ENCODE measurements at places on chromosomes 11 and 22.

DNA sequence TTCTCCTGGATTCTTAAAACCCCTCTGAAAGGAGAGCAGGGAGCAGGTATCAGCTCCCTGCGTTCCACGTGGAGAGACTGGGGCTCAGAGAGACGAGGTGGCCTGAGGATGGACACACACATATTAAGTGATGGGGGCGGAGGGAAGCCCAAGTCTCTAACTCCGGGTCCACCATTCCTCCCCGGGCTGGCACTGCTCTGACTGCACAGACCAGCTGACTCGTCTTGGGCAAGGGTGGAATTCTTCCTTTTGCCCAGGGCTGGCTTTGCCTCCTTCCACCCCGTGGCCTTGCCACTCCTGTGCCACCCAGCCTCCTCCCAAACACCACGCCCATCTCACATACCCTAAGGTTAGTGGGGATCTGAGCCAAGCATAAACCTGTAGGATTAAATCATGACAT is 65.0 kb downstream of the BUD13 start:
- no peak overlapping the region for H3K27ac ChIP-seq
- no peaks in the 10 kb centered on the region for H3K27me3 ChIP-seq
- H3K4me1 ChIP-seq: peaks cover 5% of the 10 kb centered on the region
- no peaks in the 10 kb centered on the region for H3K36me3 ChIP-seq

- H3K36me3 ChIP-seq: no peaks in the 10 kb centered on the region
Observed at GRCh38 chr11:123509737-123510578, 79.9 kb downstream of the GRAMD1B start.

DNA sequence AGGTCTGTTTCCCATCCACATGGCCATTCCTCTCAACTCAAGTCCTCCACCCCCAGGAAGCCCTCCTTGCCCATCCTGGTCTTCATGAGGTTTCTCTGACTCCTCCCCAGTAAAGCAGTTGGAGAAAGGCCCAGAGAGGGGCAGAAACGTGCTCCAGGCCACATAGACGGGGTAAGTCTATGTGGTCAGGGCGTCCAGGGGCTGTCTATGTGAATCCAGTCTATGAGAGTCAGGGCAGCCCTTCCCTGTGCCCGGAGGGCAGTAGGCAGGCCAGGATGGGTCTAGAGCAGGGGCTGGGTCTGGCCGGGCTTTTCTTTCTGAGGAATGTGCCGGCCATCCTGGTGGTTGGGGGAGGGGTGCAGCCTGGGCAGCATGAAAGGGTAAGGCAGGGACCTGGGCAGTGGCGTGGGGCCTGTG is 11.7 kb downstream of the GUCD1 start:
- H3K27ac ChIP-seq: no peak overlapping the region
- no peaks in the 10 kb centered on the region for H3K27me3 ChIP-seq
- H3K36me3 ChIP-seq: peaks cover 62% of the 10 kb centered on the region
- no peaks in the 10 kb centered on the region for H3K4me1 ChIP-seq
- no peak for DNase-seq
- no peak overlapping the region for H3K4me3 ChIP-seq

DNA sequence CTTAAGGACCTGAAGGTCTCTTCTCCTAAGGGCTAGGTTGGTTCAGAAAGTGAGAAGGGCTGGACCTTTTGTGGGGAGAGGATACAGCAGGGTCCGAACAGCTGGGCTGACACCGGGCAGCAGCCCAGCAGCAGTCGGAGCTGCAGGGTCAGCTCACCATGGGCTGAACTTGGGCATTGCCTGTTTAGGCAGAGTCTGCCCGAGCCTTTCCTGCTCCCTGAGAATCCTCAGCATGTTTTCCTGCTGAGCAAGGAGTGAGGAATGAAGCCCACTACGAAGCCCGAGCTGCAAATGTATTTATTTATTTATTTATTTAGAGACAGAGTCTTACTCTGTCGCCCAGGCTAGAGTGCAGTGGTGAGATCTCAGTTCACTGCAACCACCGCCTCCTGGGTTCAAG is 83.9 kb downstream of the PTPRJ start:
- H3K27me3 ChIP-seq: no peaks in the 10 kb centered on the region
- H3K4me3 ChIP-seq: no peak overlapping the region
- H3K36me3 ChIP-seq: no peaks in the 10 kb centered on the region
- H3K4me1 ChIP-seq: no peaks in the 10 kb centered on the region

DNA sequence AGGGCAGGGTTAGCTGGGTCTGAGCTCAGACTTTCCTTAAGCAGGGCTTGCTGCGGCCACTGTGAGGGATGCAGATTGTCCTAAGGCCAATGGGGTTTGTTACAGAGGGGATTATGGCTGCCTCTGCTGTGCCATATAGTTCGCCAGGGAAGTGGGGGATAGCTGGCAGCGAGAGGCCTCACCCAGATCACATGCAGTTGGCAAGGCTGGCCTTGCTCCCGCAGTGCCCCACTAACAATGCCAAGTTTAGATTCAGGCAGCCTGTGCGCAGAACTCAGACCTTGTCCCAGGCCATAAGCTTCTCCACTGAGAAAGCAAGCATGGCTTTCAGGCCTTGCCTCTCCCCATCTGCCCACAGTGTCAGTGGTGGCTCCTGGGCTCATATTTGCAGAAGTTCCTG is 4.7 kb upstream of the APOL2 start:
- peaks cover 6% of the 10 kb centered on the region for H3K36me3 ChIP-seq
- no peaks in the 10 kb centered on the region for H3K4me1 ChIP-seq
- no peak overlapping the region for H3K27ac ChIP-seq
- H3K27me3 ChIP-seq: no peaks in the 10 kb centered on the region
- DNase-seq: no peak

- H3K27me3 ChIP-seq: no peaks in the 10 kb centered on the region
- H3K27ac ChIP-seq: no peak overlapping the region
- H3K36me3 ChIP-seq: no peaks in the 10 kb centered on the region
- no peak overlapping the region for H3K4me3 ChIP-seq
- DNase-seq: peak; percentile 33
Observed at GRCh38 chr11:90241414-90241813, 18.6 kb upstream of the CHORDC1 start.

Measured in MCF 10A (cell line).